CD4-positive, CD25-positive, alpha-beta regulatory T cell (primary cell): ENCODE measurements at places on chromosomes 1 and 21.

GRCh38 chr21:17612023-17612564 is 607 bp downstream of the BTG3 start:
- peak; percentile 4 for DNase-seq

DNA sequence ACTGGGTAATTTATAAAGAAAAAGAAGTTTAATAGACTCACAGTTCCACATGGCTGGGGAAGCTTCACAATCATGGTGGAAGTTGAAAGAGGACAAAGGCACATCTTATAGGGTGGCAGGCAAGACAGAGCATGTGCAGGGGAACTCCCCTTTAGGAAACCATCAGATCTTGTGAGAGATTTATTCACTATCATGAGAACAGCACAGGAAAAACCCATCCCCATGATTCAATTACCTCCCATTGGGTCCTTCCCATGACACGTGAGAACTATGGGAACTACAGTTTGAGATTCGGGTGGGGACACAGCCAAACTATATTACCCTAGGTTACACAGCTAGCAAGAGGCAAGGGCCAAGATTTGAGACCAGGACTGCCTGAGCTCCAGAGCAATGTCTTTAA is 30.4 kb upstream of the SOX13 start:
- DNase-seq, result no peak

- DNase-seq, result no peak
Observed at GRCh38 chr1:24805534-24806301, 60.5 kb downstream of the CLIC4 start.

DNA sequence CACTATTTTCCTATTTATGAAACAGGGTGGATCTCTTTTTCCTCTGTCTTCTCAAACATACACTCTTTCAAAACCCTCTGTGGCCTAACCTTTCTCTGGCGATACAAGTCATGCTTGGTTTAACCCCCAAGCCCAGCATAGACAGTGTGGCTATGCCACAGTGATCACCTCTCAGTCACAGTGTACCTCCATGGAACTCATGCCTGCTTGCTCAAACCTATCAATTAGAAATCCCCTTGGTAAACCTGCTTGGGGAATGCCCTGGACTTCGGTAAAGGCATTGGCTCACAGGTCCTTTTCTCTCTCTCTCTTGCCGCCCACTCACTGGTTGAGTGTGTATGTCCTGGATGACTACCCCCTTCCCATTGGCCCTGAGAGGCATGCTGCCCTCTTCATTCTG is 147.5 kb downstream of the CYYR1 start:
- DNase-seq, result no peak

DNA sequence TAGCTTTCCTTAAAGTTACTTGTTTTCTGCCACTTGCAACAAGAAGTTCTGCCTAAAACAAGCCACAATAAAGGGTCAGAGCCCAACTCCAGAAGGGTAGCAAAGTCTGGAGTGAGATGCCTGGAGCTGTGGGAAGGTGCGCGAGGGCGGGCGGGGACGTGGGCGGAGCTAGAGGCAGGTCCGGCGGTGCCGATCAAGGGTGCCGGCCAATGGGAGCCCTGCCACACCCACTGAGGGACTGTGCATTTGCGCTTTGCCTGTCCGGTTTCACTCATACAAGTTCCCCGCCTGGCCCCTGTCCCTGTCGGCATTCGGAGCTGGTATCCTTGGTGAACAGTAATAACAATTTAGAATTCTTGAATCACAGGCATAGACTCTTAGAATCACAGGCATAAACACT is 732.4 kb downstream of the MATN1 start:
- no peak for DNase-seq

DNA sequence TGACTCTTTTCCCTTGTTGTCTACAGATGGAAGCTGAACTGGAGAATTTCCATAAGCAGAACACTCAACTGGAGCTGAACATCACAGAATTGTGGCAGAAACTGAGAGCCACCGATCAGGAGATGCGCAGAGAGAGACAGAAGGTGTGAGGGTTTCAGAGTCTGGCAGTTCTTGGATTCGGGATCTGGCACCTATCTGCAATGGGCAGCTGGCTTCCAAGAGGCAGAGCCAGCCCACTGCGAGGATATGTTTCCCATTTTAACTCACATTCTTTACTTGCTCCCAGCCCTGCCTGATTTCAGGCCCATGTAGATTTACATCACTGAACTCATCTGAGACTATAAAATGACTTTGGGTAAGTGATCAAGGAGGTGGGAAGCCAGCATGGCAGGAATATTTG is 37.3 kb upstream of the TMEM125 start:
- no peak for DNase-seq

GRCh38 chr1:91712981-91713841 is 172.7 kb downstream of the TGFBR3 start:
- no peak for DNase-seq

DNA sequence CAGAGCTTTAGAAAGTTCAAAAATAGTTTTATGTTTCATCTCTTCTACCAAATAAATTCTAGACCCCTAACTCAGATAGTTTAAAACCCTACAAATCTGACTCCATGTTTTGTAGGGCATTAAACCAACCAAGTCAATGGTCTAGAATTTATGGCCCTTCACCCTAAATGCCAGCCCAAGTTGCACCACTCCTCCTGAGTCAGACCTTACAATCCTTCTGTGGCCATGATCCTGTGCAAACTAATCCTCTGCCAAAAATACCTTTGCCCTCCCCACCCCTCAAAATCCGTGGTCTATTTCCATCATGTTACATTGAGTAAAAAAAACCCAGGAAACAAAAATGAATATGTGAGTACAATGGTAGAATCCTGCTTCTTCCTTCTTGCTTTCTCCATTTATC is 179.3 kb downstream of the NR5A2 start:
- DNase-seq, result no peak

- DNase-seq, result no peak
Observed at GRCh38 chr1:36326499-36326898, 3.1 kb upstream of the EVA1B start.

DNA sequence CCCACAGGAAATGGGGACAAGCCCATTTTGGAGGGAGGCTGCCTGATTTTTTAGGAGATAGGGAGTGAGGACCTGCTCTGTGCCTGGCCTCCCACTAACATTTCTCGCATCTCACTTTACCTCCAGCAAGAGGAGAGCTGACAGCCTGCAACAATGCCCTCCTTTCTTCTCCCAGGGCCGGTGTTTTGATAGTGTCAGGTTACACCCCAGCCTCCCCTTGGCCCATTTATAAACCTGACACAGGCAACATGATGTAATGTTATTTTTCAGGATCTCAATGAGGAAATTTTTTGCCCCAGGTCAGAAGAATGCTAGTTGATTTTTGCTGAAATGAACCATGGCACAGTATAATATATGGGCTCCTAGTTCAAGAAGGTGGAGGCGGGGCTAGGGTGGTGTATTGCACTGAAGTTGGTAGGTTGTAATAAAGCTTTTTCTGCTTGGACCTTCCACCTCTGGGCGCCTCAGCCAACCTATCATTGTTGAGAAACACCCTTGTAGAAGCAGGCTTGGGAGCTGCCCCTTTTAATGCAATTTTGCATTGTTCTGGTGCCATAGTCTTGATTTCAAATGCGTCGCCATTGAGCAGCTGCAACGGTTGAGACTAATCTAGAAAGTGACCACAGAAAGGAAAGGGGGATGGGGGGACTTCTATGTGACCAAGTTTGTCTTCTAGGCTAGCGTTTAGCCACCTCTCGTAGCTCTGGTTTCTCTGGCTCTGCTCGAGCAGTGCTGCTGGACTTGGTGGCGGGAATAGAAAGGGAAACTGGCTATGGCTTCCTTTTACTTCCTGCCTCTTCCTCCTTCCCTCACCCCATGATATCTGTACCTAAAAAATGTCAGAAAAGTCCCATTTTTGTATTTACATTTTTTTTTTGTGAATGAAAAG is 53.0 kb downstream of the PBX1 start:
- no peak for DNase-seq

DNA sequence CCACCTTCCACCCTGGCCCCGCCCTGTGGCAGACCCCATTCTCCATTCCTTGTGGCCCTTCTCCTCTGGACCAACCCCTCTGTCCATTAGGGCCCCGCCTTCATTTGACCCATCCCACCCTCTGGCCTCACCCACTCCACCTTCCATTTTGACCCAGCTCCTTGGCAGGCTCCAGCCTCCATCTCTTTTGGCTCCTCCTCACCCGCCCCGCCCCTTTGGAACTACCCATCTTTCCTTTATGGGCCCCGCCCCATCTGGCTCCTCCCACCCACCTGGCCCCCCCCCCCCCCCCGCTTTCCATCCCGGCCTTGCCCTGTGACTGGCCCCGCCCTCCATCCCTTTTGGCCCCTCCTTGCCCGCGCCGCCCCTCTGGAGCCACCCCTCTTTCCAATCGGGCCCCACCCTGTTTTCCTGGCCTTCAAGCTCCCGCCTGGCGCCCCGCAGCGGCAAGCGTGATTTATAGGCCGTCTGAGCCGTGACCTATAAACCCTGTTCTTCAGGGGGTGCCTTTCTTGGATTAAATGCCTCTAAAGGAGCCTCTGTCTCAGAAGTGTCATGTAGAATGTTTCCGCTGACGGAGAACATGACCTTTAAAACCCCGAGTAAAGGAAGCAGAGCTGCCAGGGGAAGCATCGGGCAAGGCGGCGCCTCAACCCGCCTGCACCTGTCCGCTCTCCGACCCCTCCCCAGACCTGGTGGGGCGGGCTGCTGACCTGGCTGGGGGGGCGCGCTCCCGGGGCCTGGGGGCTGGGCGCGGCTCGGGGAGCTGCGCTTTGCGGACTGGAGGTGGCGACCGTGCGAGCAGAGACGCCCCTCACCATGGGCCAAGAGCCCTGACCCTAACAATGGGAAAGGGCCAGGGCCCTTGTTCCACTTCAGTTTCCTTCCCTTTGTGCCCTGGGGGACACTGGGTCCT is 178.0 kb downstream of the CAMTA1 start:
- peak; percentile 32 for DNase-seq

DNA sequence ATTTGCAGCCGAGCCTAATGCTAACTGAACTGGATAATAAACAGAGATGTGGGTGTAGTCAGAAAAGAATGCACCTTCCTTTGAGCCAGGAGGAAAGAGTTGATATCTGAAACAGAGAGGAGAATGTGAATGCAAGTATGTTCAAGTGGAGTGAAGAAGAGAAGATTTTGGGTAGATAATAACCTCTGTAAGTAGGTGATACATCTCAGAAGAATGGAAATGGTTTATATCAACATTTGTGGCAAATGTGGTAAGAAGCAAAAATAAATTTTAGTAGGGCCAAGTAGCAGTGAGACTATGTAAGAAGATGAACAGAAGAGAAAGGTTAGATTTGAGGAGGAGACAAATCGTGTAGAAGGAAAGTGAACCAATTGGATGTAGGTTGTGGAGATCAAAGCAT is 1.7 kb upstream of the DNTTIP2 start:
- DNase-seq, result no peak

DNA sequence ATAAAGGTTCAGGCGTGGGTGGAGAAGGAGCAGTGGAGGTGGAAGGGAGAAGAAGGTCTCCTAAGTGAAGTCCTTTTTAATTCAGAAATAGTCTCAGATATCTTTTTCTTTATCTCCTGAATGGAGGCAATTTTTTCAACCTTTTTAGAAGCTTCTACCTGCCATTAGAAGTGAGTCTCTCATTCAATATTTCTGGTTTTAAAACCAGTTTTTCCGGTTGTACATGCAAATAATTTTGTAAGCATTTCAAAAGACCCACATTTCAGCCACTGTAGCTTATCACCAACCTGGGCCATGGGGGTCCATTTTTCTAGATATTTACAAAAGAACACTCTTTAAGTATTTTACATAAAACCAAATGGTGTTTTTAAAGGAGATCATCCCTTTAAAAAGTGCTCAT is 1280.2 kb downstream of the NCAM2 start:
- DNase-seq, result no peak

- DNase-seq, result peak; percentile 53
Observed at GRCh38 chr1:103525114-103525606, 339 bp upstream of the RNPC3 start.

- DNase-seq, result no peak
Observed at GRCh38 chr1:201307231-201307630, 23.9 kb downstream of the PKP1 start.

DNA sequence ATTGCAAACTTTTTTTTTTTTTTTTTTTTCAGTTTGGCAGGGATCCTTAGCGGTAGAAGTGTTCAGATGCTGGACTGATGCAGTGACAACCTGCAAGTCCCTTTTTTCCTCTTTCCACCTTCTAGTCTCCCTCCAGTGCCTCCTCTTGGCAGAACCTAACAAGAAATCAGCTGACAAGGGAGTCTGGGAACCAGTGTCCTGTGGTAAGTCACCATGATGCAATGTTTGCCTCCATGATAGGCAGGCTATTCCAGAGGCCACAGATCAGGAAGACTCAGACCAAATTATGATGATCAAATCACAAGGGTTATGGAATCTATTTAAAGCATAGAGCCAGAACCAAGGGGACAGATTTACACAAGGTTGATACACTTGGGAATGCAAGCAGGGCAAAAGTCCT is 3.0 kb upstream of the CD34 start:
- no peak for DNase-seq

- no peak for DNase-seq
Observed at GRCh38 chr21:39136711-39137110, 46.5 kb downstream of the PSMG1 start.

DNA sequence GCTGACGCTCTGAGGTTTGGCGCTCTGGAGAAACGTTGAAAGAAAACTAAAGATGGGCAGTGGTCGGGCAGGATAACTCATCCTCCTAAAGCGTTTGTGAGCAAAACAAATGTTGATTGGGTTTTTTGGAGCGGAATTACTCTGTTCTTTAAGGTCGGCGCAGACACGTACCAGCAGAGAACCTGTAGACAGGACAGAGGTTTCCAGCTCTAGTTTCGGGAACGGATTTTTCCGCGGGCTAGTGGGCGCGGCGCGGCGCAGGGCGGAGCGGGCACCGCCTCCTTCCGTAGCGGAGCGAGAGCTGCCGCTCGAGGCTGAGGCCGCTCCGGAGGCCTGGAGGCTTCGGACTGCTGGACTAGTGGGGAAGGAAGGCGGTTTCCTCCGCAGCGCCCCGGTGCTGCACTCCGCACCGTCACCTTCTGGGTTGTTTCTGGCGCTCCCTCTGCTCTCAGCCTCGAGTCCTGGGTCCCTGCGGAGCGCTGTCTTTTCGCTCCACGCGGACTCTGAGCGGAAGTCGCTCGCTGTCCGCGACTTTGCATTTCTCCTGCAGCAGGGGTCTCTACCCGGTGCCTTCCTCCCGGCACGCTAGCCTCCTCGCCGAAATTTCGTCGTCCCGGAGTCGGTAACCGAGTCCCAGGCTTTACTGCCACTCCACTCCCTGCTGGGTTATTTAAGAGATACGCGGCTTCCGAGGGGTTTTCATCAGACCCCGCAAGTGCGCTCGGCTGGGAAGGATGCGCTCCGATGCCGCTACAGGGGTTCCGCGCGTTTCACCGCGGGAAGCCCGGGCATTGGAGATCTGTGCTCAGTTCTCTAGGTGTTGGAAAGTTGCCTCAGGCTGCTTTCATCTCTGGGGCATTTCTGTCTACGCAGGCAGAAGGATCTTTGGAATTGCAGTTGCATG is 7.0 kb downstream of the FOXD2 start:
- no peak for DNase-seq
